ENCODE measurements at places on chromosomes 5 and 9.

DNA sequence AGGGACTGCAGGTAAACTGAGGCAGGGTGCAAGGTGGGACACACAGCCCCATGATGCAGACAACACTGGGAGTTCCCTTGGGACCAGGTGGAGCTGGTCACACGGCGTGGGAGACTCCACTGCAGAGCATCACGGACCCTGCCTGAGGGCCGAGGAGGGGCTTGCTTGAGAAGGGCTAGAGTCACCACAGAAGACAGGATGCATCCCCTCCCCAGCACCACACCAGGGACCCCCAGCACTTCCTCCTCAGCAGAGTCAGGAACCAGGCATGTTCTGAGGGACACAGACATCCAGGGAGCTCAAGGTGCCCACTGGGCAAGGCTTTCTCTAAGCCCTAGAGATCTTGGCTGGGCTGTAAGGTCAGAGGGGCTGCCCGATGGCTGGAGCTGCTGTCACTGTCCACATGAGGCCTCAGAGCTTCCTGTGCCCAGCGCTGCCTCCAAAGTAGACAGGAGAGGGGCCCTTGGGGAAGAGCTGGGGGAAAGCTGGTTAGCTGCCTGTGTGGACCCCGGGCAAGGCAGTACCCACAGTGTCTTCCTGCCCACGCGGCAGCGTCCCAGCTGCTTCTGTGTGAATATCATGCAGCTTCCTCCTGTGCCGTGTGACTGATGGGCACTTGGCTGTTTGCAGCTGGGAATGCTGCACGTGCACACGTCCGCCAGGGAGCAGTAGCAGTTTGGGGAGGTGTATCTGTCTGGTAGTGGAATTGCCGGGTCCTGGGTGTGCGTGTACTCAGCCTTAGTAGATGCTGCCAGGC, 176.6 kb downstream of the CACNA1B start:
- DNase-seq: no peak

- DNase-seq: peak; percentile 74
Observed at GRCh38 chr5:5126444-5126843, 13.7 kb upstream of the ADAMTS16 start.

- no peak for DNase-seq
Observed at GRCh38 chr5:172971482-172971881, 12.1 kb upstream of the ATP6V0E1 start.

- DNase-seq: no peak
Observed at GRCh38 chr5:109450129-109450877, 40.5 kb upstream of the PJA2 start.

DNA sequence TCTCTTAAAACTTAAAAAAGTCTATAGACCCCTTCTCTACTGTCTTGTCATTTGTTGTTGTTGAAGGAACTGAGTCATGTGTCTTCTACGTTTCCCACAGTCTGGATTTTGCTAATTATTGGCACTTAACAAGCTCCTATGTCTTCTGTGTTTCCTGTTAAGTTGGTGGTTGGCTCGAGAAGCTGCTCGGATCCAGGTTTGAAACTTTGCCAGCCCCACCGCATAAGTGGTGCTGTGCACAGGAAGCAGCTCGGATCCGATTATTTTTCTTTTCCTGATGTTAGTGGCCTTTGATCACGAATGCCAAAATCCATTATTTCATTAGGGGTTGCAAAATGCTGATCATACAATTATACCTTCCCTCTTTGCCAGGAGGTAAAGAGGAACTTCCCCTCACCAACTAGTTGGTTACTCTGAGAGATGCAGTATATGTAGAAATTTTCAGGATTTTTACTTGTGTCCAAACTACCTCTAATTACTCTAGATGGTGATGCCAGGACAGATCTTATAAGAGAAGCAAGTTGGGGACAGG, 186.5 kb downstream of the NSG2 start:
- DNase-seq: peak; percentile 87

DNA sequence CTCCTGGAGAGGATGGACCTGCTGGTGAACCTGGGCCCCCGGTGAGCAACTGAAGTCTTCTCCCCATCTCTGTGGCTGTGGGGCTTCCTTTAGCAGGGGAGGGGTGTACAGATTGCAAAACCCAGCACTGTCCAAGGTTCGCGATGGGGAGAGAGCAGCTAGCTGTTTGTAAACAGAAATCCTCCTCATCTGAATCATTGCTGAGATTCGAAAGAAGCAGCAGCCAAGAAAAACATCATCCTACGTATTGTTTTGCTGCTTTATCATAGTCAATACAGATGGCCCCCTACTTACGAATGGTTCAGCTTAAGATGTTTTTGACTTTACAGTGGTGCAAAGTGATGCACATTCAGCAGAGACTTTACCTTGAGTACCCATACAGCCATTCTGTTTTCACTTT, 80.0 kb upstream of the TGFBR1 start:
- DNase-seq: no peak

DNA sequence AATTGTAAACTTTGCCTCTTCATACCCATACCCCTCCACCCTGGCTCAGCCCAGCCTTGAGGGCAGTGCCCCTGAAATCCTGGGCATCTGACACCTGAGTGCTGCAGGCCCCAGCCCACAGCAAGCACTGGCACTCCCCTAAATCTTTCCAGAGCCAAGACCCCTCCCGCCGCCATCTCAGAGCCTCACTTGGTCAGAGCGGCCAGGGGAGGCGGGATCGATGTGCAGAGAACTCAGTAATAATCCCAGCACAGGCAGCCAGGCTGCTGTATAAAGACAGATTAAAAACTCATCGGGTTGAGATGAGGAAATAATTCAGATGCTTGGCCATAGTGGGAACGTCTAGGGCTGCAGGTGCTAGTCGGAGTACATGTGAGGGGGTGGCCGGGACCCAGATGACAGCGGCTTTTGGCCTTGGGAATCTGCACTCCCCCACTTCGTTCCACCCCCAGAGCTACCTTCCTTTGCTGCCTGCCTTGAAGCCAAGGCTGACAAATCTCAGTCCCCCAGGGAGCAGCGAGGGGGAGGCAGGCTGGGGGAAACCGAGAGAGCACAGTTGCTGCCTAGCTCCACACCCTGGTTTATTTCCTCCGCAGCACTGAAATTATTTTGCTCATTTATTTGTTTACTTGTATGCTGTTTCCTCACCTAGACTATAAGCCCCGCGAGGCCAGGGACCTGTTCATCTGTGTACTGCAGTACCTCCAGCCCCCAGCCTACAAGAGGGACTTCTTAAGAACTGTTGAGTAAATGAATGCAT, 19.5 kb upstream of the ARAP3 start:
- DNase-seq: no peak

GRCh38 chr5:6493681-6494454, 45.2 kb downstream of the UBE2QL1 start:
- no peak for DNase-seq

DNA sequence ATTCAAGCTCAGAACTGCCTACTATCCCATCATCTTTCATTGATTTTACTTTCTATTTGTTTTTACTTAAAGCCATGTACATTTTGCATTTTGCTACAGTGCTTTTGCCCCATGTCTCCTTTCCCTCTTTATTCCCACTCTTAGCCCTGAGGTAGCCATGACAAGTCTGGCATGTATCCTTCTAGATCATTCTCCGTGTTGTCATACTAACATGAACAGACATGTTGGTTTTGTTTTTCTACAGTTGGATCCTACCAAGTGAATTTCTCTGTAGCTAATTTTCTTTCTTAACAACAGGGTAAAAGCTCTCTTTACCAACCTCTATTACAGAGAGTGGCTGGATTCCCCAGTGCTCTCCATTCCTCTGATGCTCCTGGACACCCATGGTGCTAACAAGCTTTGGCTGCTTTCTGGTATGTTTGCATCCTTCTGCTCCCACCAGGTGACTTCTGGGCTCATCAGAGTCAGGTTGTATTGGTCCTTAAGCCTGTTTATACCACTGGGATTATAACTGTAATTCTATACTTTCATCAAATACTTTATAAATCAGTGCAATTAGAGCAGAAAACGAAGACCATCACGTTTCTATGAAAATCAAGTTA, 38.8 kb upstream of the BOD1 start:
- no peak for DNase-seq

GRCh38 chr5:126339215-126339805, 83.9 kb upstream of the GRAMD2B start:
- DNase-seq: peak; percentile 72

- no peak for DNase-seq
Observed at GRCh38 chr9:86754581-86755560, 192.4 kb downstream of the GAS1 start.

- DNase-seq: no peak
Observed at GRCh38 chr9:37369671-37370070, 52.8 kb upstream of the GRHPR start.

GRCh38 chr5:14179446-14179845, 36.3 kb downstream of the TRIO start:
- no peak for DNase-seq

DNA sequence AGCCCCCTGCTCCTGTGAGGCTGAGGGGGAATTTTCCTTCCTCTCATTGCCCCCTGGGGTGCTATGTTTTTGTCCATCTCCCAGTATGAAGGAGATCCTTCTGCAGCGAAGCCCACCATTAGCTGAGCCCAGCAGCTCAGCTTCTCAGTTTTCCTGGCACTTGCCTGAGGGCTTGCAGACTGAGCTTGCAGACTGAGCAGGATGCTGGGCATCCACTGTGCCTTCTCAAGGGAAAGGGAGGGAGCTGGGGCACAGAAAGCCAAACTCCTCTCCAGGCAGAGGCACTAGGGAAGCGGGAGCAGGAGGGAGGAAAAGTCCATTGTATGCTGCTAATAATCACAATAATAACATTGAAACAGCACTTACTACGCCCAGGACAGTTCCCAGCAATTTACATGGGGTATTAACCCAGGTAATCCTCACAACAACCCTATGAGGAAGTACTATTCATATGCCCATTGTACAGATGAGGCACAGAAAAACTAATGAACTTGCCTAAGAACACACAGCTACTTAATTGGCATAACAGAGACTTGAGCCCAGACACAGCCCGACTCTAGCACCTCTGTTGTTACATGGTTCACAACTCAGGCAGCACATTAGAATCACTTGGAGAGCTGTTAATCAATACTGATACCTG, 86.9 kb upstream of the SSBP2 start:
- no peak for DNase-seq
